ENCODE measurements at places on chromosomes 16 and 17. TPM values are rescaled to one million over a fixed set of nuclear protein-coding genes. Genes with fewer than 3 reads are reported as not detected.

Gene HSD3B7
- 15.2 TPM for total RNA-seq

Gene TEFM
- 29.4 TPM for total RNA-seq

Gene ITGAL
- total RNA-seq = 0.07 TPM

Gene TUBG1
- 141 TPM for total RNA-seq
